ENCODE measurements at places on chromosomes 1 and 21. TPM values are rescaled to one million over a fixed set of nuclear protein-coding genes. Genes with fewer than 3 reads are reported as not detected.

ITLN1 gene
- 0.37 TPM for total RNA-seq

SYT6 gene
- total RNA-seq: not detected

SPRR5 gene
- not detected for total RNA-seq

CGN gene
- total RNA-seq: not detected

SPRR2A gene
- total RNA-seq: not detected

MYOM3 gene
- not detected for total RNA-seq

OR2L8 gene
- total RNA-seq: not detected

SMPDL3B gene
- total RNA-seq: 0.29 TPM

EPHX1 gene
- 427 TPM for total RNA-seq

TRIM63 gene
- not detected for total RNA-seq

IL6R gene
- total RNA-seq: 15.4 TPM

PLA2G2D gene
- total RNA-seq: not detected

POMGNT1 gene
- total RNA-seq: 27.2 TPM

CCDC185 gene
- total RNA-seq: not detected

PUSL1 gene
- 33.3 TPM for total RNA-seq

WNT2B gene
- 3.3 TPM for total RNA-seq

PFKFB2 gene
- 3.4 TPM for total RNA-seq

UMODL1 gene
- not detected for total RNA-seq

PRDM16 gene
- 4.2 TPM for total RNA-seq

S100A7 gene
- total RNA-seq: not detected

NTRK1 gene
- not detected for total RNA-seq

LAMC2 gene
- 2.2 TPM for total RNA-seq

ADGRL4 gene
- total RNA-seq: 25.9 TPM

CYP4A22 gene
- 0.15 TPM for total RNA-seq

TACSTD2 gene
- total RNA-seq: not detected

THEMIS2 gene
- total RNA-seq: 9.1 TPM

CFAP74 gene
- not detected for total RNA-seq

SLC9C2 gene
- not detected for total RNA-seq

PPP1R8 gene
- 33.1 TPM for total RNA-seq

DRAXIN gene
- not detected for total RNA-seq

URB2 gene
- 5.9 TPM for total RNA-seq

RNF186 gene
- total RNA-seq: not detected

CD84 gene
- not detected for total RNA-seq

SPRR4 gene
- total RNA-seq: not detected

CD1D gene
- total RNA-seq: 1.3 TPM

KRTAP13-2 gene
- total RNA-seq: not detected

NTNG1 gene
- not detected for total RNA-seq

METTL13 gene
- 20.7 TPM for total RNA-seq

BRDT gene
- total RNA-seq: not detected

CNIH3 gene
- total RNA-seq: 1.5 TPM

RUNX1 gene
- total RNA-seq: 71.9 TPM

SPRR2B gene
- not detected for total RNA-seq

HCN3 gene
- total RNA-seq: 0.06 TPM

CAMK2N1 gene
- 6.7 TPM for total RNA-seq
